ENCODE measurements at places on chromosomes 2 and 18.
A peak's percentile ranks its signal among the peaks of the same experiment; 100 is the strongest.

DNA sequence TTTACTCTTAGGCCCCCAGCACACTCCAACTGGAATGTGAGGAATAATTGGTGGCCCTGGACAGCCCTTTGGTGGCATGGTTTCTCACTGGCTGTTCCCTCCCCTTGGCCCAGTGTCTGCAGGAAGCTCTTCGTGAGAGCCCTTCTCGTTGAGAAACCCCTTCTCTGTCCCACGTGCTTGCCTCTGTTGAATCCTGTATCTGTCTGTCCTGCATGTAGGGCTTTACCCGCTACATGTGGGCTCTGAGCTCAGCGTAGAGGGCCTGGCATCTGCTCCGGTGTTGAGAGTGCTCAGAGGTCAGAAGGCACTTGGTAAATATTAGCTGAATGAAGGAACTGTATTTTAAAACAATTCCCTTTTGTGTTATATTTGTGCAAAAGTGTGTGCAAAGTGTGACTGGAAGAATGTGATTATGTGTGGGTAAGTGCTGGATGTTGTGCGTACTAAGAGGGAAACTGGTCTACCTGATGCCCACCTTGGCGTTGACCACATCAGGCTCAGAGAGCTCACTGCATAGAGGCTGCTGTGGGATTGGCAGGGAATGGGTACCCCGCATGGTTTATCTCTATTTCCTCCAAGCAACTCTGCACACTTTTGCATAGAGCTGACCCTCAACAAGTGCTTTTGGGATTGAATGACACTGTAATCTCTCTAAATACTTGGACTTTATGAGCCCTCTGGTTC lies 40.0 kb downstream of the RNF144A start:
- no peak for DNase-seq

- no peak for DNase-seq
These were observed 40.5 kb upstream of the ITPRID2 start for GRCh38 chr2:181850936-181851560.

DNA sequence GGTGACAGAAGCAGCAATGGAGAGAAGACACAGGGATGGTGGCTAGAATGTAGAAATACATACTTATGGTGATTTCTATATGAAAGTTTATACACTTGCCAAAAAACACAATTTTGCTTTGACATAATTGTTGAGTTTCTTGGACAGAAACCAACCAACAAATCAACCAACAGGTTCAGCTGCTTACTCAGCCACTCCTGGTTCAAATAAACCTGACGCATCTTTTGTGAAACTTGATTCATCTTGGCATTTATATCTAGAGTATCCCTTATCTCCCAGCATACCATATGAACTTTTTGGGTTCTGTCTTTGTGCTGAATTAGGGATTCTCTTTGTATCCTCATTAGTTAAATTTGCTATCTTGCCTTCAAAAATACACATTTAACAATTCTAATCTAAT lies 54.1 kb upstream of the ERBB4 start:
- no peak for DNase-seq

GRCh38 chr2:95041060-95041823 lies 15.7 kb downstream of the MAL start:
- peak; percentile 53 for DNase-seq

GRCh38 chr2:152600697-152601096 lies 116.6 kb downstream of the PRPF40A start:
- no peak for DNase-seq

GRCh38 chr18:57998461-57998860 lies 45.6 kb upstream of the NEDD4L start:
- DNase-seq, result no peak

DNA sequence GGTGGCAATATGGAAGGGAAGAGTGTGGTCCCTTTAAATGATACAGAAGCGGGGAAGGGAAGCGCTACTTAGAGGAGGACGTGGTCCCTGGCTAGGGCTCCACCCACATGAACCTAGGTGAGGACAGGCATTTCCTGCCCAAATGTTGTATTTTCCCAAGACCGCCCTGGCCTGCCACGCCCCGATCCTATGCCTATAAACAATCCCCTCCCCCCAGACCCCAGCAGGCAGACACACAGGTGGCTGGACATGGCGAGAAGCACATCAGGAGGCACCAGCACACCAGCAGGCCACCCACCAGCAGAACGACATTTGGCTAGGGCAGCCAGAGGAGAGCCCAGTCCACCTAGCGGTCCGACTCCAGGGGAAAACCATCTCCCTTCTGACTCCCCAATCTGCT lies 47.2 kb downstream of the METTL8 start:
- DNase-seq, result no peak

Measured in GM12865 (cell line).